GOT3 (cell line): ENCODE measurements at places on chromosomes 7 and 10.

GRCh38 chr10:123890756-123891143 is 857 bp downstream of the CPXM2 start:
- DNase-seq = no peak

DNA sequence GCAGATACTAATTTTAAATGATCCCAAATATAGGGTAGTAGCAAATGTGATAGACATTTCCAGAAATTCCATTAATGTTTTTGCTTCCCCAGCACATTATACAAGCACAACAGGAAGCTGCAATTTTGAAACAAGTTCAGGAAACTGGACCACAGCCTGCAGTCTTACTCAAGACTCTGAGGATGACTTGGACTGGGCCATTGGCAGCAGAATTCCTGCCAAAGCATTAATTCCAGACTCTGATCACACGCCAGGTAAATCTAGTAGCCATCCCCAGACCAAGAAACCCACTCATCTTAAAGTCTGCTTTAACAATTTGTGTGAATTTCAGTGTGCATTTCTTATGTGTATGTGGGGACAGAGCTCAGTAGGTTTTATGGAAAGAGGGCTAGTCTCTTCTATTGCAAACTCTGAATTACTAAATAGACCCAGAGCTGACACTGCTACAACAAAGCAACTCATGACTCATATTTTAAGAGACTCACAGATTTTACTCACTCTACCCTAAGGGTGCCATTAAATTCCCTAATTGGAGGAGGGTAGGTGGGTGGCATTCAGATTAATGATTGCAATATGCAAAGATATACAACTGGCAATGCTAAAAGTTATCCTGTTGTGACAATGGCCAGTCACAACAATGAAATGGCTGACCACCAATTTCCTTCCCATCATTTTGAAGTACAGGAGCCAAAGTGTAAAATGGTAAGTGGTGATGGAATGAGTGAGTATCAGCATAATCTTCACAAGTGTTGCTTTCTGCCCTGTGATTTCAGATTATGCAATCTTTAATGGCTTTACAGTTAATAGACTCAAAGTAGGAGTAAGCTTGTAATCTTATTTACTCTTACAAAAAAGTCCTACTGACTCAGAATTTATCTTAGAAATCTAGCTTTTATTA is 317.6 kb upstream of the PLXDC2 start:
- no peak for DNase-seq

DNA sequence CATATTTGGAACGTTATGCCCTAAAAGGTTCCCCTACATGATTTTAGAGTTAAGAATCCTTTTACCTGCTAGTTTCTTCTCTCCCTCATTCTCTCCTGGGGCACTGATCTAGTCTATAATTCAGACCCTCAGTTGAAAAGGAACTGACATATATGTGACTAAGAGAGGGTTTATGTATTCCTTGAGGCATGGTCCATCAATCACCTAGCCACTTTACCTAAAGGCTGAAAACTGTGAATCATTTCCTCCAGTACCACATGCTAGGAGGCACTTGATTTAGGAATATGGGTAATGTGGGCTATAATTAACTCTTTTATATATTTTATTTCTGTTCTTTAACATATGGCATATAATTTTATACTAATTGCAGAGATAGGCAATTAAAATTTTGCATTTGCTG is 303.5 kb downstream of the BBS9 start:
- no peak for DNase-seq

- no peak for DNase-seq
Observed at GRCh38 chr7:99693427-99694200, 13.8 kb upstream of the CYP3A5 start.

DNA sequence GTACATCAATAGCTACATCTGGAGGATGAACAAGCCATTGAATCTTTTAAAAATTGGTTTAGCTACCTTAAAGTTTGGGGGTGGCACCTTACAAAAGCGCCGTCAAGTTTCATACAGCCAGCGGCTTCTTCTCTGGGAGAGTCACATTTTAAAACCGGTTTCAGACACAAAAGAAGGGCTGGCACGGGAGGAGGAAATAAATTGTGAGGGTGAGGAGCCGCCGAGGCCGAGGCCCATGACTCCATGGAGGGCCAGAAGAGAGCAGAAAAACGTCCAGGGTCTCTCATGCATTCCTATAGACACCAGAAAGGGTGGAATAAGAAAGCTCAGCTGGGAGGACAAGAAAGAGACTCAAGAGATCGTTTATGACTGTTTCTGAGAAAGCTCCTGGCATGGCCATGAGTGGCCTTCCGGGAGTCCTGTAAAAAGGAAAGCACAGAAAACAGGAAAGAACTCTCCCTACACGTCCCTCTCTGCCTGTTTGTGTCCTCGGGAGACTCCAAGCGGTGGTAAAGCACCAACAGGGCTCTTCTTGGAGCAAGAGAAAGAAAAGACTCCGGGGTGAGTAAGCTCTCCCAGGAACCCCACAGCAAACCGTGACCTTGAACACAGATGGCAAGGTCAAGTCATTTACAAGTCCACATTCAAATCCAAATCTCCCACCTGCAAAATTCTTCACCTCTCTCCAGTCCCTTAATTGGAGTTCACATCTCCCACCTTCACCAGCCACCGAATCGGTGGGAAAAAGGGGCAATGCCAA is 1.8 kb downstream of the FRAT2 start:
- DNase-seq = no peak

- no peak for DNase-seq
Observed at GRCh38 chr10:33382921-33383713, 48.6 kb upstream of the NRP1 start.

DNA sequence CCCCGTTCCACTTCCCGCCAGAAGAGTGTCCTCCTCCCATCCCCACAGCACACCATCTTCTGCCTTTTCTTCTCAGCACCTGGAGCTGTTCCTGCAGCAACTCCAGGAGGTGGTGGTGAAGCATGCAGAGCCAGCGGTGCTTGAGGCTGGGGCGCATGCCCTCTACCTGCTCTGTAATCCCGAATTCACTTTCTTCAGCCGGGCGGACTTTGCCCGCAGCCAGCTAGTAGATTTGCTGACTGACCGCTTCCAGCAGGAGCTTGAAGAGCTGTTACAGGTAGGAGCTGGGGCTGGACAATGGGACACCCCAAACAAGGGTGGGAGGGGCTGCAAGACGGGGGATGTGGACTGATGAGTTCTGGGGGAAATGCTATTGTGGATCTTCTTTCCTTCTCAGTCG is 19.1 kb upstream of the PVRIG start:
- no peak for DNase-seq

DNA sequence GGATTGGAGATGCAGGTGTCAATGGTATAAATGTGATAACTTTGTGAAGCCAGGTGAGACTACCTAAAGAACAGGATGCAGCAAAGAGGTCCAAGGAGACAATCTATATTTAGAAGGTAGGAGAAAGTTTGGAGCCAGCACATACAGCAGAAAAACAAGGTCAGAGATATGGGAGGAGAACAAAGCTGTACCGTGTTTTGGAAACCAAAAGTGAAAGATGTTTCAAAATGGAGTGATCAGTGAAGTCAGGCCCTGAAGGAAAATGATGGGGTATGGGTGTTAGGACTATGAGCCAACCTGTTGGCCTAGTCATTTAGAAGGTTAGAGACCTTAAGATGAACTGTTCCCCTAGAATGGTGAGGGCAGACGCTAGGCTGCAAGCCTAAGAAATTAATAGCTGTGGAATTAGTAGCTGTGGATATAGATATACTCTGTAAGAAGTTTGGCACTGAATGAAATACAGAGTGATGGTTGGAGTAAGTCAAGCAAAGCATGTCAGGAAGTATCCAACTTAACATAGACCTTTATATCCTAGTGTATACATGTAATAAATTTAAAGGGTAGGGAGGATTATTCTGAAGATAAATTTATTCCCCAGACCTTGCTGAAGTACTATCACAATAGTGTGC is 149.8 kb upstream of the WNT16 start:
- DNase-seq = no peak

GRCh38 chr7:17010637-17011300 is 129.0 kb upstream of the AGR3 start:
- DNase-seq = no peak

DNA sequence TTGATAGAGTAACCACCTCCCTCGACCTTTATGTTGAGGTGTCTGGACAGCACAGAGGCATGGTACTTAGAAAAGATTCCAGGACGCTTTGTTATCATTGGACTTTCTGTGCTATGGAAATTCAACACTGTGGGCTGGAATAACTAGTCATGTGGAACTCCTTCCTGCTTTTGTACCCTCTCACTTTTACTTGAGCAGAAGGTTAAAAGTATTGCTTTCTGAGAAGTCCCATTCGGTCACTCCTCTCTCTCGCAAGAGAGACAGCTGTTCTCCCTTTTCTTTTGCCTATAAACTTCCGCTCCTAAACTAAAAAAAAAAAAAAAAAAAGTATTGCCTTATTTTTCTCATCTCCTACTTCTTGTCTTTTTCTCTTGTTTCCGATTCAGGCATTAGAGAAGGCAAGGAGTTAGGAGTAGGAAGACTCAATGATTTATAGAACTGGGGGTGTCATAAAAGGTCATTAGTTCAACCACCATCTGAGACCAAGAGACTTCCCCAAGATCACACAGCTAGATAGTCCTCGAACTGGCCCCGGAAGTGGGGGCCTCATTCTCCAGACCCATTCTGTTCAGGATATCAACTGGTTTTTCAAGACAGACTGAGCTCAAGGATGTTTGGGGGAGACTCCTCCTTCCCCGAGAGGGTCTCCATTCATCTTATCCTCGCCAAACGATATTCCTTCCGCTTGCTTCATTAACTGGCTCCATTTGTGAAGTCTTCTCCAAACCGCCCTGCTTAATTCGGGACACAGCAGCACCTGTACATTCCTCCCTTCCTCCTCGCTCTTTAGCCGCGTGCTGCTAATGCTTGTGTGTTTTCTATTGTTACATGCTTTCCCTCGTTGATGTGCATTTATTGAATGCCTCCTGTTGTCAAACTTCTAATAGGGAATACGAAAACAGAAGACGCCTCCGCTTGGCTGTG is 995 bp upstream of the INPP5F start:
- DNase-seq = no peak

- DNase-seq = no peak
Observed at GRCh38 chr10:60390224-60390626, 550 bp upstream of the ANK3 start.

DNA sequence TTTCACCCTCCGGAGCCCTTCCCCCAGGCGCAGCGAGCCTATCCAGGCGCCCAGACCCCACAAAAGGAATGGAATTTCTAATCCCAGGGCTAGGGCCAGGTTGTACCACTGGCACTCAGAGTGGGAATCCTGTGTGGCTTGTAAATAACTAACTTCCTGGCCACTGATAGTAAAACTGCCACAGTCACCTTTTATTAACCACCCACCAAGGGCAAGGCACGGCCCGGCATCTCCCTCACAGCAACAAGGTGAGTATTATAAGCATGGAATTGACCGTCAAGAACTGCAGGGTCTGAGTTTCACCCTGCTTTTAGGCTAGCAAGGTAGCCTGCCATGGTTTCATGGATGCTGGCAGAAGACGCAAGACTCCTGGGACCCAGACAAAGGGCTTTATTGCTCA is 51.1 kb downstream of the SPOCK2 start:
- no peak for DNase-seq

- no peak for DNase-seq
Observed at GRCh38 chr7:103571586-103571985, 125.6 kb upstream of the SLC26A5 start.

GRCh38 chr7:69418869-69419670 is 179.2 kb upstream of the AUTS2 start:
- no peak for DNase-seq
